ENCODE measurements at places on chromosomes 2 and 18.

- no peak for DNase-seq
Measured at GRCh38 chr2:42904576-42904876, 112.1 kb upstream of the HAAO start.

DNA sequence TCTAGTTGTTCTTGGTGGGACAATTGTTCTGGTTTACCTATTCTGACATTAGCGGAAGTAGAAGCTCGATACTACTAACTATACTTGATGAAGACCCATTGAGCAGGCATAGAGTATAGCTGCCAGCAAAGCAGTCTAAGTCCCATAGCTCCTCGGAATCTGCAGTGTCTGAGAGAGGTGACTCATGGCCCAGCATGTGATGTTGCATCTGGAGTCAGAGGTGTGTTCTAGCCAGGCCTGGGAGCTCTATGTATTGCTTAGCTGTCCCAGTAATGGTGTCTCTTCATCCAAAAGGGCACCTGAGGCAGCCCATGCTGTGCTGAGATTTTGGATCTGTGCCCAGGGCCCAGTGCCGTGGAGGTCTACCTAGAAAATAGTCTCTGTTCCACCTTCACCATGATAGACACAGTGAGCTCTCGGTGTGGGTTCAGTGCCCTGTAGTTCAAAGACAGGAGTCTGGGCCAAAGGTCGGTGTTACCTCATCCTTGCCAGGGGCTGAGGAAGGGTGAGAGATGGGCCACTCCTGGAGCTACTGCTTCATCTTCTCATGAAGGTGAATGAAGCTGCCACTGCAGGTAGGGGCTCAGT, 47.3 kb downstream of the MEX3C start:
- DNase-seq = no peak

- peak; percentile 47 for DNase-seq
Measured at GRCh38 chr18:24014986-24015638, 558 bp downstream of the TTC39C start.

DNA sequence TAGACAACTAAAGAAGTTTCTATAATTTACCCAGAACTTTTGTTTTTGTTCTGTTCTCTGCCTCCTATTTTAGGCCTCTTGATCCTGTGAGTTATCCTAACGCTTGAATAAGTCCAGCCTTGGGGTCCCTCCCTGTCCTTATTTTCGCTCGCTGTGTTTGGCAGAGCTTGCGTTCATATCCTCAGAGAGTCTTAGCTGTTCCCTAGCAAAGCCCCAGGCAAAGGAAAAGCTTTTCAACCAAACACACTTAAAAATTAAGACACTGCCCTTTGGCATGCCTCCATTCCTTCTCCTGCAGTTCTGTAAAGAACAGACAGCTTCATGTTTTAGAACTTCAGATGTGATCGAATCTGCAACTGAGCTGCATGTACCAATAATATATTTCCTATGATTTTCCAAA, 517.2 kb downstream of the SUCLG1 start:
- no peak for DNase-seq

DNA sequence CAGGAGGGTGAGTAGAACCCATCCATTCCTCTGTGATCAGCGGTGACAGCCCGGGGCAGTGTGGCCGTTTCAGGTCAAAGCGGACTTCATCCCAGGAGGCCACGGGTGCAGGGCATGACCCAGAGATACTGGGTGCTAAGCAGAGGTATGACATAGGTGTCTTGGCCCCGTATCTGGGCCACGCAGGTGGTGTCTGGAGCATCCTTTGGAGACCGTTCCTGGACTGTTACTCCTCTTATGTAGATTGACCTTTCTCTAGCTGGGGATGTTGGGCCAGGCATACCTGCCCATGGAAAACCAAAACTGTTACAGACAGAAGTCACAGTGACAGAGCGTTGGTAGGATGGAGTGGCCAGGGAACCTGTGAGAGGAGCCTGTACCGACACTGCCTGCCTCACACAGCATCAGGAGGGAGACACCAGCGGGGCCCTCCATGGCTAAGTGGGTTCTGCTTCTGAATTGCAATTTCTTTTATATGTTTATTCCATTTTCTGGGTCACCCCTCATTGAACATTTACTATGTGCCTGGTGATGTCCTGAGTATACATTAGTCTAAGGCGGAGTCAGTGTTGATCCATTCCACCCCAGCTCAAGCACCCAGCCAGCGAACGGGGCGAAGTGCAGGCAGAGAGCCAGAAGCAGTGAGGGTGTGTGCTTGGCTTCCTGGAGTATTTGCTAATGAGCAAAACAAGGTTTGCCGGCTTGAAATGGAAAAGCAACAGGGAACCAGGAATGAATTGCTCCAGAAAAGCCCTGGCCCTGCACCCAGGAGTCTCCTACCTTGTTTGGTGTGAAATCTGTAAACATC, 141.7 kb downstream of the SH3RF3 start:
- no peak for DNase-seq

- DNase-seq = no peak
Measured at GRCh38 chr2:43268066-43268953, 41.9 kb upstream of the ZFP36L2 start.

All from activated CD8-positive, alpha-beta memory T cell treated with anti-CD3 and anti-CD28 coated beads for 48 hours (primary cell).